ENCODE measurements at places on chromosomes 16 and 17.
A peak's percentile ranks its signal among the peaks of the same experiment; 100 is the strongest.

- no peak for DNase-seq
Measured at GRCh38 chr17:75769536-75769935, 4.5 kb upstream of the GALK1 start.

DNA sequence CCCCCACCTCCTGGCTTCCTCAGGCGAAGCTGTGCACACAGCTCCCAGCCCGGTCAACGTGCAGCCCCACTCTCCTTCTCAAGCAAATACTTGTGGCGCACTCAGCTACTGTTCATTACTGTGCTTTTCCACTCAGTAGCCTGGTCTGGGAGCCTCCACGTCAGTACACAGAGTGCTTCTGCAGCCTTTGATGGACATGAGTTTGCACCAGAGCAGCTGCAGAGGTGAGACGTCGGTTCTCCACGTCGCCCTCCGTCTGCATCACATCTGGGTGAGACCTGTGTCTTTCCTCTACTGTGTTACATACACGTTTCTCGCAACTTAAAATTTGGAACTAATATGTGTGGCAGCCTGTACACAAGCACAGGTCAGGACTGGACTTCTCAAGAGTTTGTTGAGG lies 334.3 kb downstream of the C16orf95 start:
- DNase-seq: no peak

- no peak for DNase-seq
Measured at GRCh38 chr17:20086416-20087076, 77.4 kb downstream of the SPECC1 start.

DNA sequence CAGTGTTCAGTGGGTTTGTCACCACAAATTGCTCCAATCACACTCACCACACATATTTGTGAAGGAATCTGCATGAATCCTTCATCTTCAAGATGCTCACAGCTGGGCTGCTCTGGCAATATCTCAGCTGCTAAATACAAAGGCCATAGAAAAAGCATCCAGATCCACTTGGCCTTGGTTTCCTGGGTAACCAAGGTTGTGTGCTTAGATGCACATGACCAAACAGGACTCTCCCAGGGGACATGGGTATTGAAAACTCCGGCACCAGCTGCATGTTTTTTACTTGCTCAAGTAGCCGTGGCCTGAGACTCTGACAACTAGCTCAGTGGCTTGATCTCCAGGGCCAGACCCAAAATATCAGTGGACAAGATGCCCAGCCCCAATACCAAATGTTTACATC lies 131.3 kb downstream of the CBLN1 start:
- no peak for DNase-seq

DNA sequence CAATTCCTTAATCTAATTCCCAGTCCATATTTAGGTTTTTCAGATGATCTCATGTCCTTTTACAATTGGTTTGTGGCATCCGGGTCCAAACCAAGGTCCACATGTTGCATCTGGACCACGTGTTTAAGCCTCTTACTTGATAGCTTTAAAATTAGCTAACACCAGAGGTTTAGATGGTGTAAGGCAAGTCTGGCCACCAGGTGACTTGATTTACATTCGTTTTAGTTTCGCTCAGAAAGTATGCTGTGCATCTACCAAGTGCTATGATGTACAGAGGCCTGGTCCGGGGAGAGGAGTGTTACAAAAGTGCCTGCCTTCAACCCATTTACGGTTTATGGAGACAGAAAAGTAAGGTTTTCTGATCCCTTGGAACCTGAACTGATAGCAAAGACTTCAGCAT lies 878 bp upstream of the DNAJA2 start:
- DNase-seq: no peak

GRCh38 chr16:86571530-86571915 lies 4.9 kb downstream of the FOXC2 start:
- DNase-seq: no peak

DNA sequence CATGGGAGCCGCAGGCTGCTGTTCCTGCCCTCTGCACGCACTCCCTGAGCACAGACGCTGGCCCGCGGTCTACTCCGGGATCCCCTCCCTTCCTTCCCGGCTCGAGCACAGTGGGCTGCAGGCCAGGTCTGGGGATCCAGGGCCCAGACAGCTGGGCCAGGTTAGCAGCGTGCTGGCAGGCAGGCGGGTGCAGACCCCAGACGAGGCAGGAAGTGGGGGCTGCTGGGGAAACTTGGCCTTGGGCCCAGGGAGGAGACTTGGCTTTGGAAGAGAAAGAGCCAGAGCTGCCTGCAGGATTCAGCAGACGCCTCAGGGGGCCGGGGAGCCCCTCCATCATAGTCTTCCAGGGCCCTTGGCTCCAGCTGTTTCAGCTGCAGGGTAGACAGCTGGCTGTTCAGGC lies 30.2 kb upstream of the ABCC3 start:
- no peak for DNase-seq

- DNase-seq: no peak
Measured at GRCh38 chr17:32719689-32720088, 157.2 kb downstream of the MYO1D start.

- no peak for DNase-seq
Measured at GRCh38 chr16:31333686-31334649, 21.0 kb upstream of the ITGAX start.

GRCh38 chr17:44272954-44273353 lies 5.0 kb upstream of the SLC4A1 start:
- no peak for DNase-seq

DNA sequence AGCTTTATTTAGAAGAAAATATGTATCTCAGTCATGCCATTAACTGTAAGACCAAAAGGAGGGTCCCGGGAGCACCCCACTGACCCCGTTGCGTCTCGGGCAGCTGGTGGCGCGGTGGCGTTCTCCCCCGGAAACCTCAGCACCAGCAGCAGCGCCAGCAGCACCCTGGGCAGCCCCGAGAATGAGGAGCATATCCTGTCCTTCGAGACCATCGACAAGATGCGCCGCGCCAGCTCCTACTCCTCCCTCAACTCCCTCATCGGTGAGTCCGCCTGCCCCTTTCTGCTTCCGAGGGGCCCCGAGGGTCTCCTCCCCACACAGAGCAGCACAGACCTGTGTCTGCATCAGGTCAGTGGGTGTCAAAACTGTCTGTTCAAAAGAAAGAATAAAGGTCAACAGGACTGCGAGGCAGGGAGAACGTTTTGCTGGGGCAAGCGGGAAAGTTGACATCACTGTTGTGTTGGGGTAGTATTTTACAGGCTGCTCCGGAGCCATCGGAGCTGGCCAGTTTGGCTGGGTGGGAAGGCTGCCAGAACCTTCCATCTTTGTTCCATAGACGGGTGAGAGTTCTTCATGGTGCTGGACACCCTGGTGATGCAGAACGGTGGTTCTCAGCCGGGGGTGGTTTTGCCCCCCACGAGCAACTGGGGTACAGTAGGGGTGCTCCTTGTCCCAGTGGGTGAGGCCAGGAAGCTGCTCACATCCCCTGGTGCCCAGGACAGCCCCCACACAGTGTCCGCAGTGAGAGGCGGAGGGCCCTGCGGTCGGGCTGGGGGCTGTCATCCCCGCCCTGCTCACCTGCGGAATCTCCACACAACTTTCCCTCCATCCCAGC lies 97.8 kb upstream of the CHMP6 start:
- DNase-seq: no peak

GRCh38 chr16:86307514-86307903 lies 202.8 kb upstream of the FOXF1 start:
- no peak for DNase-seq

DNA sequence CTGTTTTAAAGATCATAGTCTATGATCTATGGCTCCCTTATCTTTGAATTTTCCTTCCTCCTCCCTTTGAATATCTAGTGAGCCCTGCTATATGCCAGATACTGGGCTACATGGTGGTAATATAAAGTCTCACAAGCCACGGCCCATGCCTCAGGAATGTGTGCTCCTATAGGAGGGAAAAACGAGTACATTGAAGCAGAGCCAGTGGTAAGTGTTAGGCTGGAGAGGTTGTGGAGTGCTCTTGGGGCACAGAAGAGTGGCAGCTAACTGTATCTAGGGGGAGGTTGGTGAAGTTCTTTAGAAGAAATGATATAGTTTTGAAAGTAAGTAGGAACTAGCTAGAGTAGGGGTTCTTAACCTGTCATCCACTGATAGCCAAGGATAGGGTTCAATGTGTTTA lies 105.8 kb upstream of the PMFBP1 start:
- DNase-seq: no peak

GRCh38 chr17:36127199-36127893 lies 23.7 kb downstream of the CCL4 start:
- no peak for DNase-seq

DNA sequence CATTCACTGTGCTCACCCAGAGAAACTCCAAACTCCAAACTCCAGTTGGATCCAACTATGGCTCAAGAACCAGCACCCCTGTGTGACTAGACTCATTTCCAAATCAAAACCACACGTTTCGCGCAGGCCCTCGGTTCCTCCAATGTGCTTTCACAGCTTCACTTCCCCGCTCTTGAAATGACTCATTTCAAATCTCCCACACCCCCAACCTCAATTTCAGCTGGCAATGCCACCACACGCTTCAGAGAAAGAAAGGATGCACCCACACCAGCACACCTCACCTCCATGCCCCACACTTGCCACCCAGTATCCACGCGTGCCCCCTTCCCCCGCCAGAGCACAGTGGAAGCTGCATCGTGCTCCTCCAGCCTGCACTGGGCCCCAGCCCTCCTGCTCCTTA lies 9.0 kb downstream of the TMEM92 start:
- no peak for DNase-seq

DNA sequence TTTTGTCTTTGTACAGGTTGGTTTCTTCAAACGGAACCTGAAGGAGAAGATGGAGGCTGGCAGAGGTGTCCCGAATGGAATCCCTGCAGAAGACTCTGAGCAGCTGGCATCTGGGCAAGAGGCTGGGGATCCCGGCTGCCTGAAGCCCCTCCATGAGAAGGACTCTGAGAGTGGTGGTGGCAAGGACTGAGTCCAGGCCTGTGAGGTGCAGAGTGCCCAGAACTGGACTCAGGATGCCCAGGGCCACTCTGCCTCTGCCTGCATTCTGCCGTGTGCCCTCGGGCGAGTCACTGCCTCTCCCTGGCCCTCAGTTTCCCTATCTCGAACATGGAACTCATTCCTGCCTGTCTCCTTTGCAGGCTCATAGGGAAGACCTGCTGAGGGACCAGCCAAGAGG lies 4.9 kb downstream of the ZNF768 start:
- no peak for DNase-seq

GRCh38 chr17:29235904-29236303 lies 10.8 kb upstream of the CRYBA1 start:
- DNase-seq: no peak

GRCh38 chr16:62638964-62639870 lies 603.0 kb upstream of the CDH8 start:
- no peak for DNase-seq

GRCh38 chr17:76442341-76443338 lies 10.3 kb downstream of the UBE2O start:
- DNase-seq: no peak

GRCh38 chr17:36703860-36704266 lies 102.5 kb downstream of the MRM1 start:
- DNase-seq: peak; percentile 64

- DNase-seq: no peak
Measured at GRCh38 chr16:53285236-53285635, 149.0 kb upstream of the RBL2 start.

DNA sequence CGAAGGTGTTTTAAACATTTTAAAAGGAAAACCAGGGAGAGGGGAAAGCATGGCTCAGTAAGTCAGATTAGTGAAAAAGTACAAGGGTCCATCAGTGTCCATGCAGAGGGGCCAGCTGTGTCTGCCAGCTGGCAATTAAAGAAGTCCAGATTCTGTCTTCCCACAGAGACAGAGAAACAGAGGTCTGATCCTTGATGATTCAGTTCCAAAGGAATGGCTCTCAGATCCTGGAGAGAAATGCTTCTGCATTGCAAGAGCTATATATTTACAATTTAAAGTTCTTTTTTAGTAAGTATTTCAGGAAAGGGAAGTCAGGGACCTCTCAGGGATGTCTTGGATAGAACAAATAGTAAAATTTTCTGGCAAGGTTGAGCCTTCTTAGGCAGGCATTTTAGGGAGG lies 56.2 kb downstream of the HSD17B2 start:
- DNase-seq: no peak

GRCh38 chr16:5442054-5442453 lies 344.5 kb upstream of the EEF2KMT start:
- DNase-seq: no peak

DNA sequence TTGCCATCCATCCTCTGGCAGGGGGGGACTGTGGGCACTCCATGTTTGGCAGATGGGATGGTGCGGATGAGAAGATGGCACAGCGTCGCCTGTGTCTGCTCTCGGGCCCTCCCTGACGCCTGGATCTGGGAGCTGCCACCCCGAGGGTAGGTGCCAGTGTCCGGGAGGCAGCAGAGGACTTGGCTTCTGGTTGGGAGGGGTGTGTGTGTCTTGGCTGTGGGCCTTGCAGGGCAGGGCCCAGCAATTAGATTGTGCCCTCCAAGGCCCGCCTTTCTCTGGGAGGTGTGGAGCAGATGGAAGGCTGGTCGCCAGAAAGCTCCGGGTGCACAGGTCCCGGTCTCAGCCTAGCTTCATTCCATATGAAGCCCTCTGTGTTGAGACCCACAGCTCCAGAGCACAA lies 1.4 kb downstream of the RAP1GAP2 start:
- no peak for DNase-seq

GRCh38 chr16:20866801-20867200 lies 33.4 kb downstream of the DCUN1D3 start:
- no peak for DNase-seq

Data from CD4-positive, alpha-beta T cell (primary cell).